ENCODE measurements at places on chromosomes 7 and 10. TPM values are rescaled to one million over a fixed set of nuclear protein-coding genes. Genes with fewer than 3 reads are reported as not detected.

Gene SLC26A3
- total RNA-seq, result not detected

Gene JCAD
- total RNA-seq, result not detected

GRCh38 chr7:141704112-141704511 lies 2.1 kb upstream of the DENND11 start:
- DNase-seq, result no peak

GRCh38 chr10:23280419-23281043 lies 64.1 kb downstream of the C10orf67 start:
- DNase-seq, result no peak

DNA sequence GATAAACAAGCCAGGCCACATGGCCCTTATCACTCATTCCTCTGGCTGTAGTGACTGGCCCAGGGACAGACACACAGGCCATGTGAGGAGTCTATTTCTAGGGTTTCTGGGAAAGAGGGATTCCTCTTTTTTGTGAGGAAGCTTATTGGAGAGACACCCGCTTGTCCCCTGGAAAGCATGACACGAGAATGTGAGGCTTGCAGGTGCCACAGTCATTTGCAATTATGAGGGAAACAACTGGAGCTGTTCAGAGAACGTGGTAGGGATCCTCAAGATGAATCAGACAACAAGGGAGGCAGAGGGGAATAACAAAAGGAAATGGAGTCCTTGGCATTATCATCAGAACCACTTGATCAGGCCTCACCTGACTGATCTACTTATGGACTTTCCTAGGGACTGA lies 64.5 kb downstream of the ADCYAP1R1 start:
- no peak for DNase-seq

- no peak for DNase-seq
These were observed 14.4 kb upstream of the GSTK1 start for GRCh38 chr7:143248761-143249354.

DNA sequence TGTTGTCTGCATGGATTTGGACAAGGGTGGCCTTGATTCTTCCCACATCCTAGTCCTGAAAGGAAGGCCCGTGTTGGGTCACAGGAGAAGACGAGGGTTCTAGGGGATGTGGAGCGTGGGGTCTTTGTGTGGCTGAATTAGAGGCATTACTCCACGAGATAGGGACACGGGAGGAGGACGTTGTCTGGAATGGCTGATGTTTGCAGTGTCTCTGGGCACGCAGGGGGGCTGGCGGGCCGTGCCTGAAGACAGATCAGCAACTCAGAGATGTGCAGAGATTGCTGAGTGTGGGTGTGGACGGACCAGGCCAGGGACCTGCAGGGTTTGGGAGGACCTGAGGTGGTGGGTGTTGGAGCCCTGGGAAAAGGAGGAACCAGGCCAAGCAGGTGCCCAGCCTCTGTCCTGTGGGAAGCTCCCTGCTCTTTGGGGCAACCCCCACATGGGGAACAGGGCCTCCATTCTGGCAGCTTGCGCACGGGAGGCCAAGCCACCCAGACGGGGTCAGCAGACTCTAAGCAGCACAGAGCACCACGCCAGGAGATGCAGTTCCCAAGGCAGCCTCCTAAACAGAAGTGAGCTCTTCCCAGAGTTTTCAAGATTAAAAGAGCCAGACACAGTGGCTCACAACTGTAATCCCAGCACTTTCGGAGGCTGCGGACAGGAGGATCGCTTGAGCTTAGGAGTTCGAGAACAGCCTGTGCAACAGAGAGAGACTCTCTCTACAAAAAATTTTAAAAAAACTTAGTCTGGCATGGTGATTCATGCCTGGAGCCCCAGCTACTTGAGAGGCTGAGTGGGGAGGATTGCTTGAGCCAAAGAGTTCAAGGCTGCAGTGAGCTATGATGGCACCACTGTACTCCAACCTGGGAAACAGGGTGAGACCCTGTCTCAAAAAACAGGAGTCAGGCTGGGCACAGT lies 71.0 kb upstream of the GTF2I start:
- DNase-seq, result no peak

DNA sequence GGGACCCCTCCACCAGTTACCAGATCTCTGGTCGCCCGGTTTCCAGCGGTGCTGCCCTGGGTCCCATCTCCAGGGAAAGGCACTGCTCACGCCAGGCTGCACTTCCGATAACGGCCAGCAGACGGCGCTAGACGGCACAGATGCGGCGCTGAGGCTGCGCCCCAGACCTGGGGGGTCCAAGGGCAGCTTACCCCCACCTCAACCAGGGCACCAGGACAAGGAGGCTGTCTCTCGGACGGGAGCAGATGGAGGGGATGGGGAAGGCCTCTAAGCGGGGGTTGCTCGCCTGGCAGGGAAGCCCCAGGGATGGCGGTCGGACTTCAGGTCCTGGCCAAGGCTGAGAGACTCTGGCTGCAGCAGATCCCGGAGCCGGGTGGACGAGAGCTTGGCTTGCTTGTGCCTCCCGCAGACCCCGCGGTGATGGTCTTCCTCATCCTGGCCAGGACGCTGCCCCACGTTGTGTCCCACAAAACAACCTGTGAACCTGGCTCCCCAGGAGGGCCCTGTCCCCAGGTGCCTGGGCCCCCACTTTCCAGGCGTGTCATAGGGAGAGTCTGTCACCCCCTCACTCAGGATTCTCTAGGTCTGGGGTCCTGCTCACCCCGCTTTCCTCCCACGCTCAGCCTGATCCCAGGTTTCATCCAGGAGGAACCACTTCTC lies 23.9 kb upstream of the ZNF716 start:
- peak; percentile 2 for DNase-seq

DNA sequence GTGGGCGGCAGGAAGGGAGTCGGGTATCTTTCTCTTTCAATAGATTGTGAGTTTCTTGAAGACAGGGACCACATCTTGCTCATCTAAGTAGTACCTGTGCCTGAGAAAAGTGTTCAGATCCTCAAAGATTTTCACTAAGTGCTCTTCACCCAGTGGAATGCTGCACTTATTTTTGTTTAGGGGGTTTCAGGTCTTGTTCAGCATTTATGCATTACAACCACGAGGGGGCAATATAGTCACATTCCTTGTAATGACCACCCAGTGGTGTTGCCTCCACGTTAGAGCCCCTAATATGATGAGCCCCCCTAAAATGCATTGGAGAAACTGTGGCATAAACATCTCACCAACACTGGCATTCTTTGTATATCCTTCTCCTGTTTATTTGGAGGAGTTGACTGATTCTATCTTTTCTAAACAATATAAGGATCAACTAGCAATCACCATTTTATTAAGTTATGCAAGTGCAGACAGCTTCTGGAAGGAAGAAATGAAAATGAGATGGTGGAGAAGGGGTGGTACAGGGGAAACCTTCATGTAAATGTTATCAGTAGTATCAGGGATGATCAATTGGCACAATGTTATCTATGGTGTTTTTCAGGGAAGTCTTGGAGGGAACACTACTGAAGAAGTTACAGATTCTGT lies 3.1 kb upstream of the PAPSS2 start:
- no peak for DNase-seq

DNA sequence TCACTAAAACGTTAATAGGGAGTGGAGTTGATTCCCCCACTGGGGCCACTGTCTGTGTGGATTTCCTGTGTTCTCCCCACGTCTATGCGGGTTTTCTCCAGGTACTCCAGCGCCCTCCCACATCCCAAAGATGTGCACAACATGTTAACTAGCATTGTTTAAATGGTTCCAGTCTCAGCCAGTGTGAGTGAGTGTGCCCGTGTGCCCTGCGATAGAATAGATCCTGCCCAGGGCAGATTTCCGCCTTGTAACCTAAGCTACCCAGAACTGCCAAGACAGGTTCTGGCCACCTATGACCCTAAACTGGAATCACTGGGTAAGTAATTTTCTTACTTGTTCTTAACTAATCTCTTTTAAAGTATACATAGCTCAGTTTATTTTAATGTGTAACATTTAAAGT lies 58.5 kb downstream of the CCDC6 start:
- DNase-seq, result no peak

GRCh38 chr7:1810961-1811849 lies 141.1 kb downstream of the ELFN1 start:
- no peak for DNase-seq

All from activated CD8-positive, alpha-beta T cell treated with anti-CD3 and anti-CD28 coated beads for 36 hours (primary cell).